ENCODE measurements at places on chromosomes 5 and 9.

GRCh38 chr9:129586685-129587084 lies 34.2 kb downstream of the C9orf50 start:
- no peak for DNase-seq

- DNase-seq = no peak
Measured at GRCh38 chr5:96997265-96997859, 61.5 kb downstream of the LNPEP start.

- no peak for DNase-seq
Measured at GRCh38 chr9:16450043-16450442, 420.4 kb downstream of the BNC2 start.

- no peak for DNase-seq
Measured at GRCh38 chr9:129435988-129436717, 184.7 kb downstream of the C9orf50 start.

DNA sequence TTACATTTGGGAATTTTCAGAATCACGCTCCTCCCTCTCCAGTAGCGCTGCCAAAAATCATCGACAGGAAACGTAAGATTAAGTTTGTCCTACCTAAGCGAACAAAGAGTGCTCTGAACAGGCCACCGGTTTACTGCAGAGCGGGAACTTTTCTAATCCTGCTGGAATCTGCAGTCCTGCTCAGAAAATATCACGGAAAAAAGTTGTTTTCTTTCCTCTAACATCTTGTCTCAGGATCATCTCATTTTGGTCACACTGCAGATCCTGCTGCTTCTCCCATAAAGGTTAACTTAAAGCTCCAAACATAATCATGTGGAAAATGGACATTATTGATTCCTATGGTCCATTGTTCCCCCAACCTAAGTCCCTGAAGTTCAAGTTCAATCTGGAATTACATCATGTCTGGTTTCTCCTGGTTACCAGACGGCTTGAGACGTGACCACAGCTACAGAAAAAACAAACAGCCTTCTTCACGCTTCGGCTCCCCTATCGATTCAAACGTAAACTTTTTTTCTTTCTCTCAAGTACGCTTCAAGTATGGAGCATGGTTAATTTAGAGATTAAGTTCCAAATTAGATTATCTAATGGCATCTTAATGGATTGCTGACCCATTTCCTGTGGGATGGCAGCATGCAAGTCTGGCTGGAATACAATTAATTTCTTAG lies 217.6 kb downstream of the NFIB start:
- DNase-seq = no peak

DNA sequence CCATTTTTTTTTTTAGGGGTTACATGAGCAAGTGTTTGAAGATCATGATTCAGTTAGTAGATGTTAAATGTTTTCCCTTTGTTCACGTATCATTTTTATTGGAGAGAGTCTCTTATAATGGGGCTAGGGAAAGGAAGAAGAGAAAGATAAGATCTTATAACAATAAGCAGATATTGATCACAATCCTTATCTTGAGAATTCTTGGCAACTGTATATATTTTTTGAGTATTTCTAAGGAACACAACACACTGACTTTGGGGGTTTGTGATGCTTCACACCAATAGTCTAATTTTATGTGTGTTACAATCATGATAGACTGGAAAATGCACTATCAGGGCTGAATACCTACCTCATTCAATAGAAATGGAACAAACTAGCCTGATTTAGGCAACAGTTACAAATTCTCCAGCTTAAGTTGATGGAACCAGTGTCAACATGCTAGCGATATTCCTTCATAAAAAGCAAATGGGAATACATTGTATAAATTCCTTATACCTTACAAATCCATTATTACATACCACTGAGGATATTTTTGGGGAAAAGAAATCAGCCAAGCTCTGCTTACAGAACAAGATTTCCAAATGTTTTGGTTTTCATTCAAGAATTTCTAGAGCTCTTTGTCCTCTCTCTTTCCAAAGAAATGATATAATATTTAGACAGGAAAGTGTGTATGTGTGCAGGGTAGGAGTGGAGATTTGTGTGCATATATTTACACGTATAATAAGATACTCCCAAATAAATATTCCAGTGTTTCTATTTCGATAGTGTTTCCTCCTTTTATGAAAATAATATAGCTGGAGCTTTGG lies 41.5 kb downstream of the SVEP1 start:
- no peak for DNase-seq

DNA sequence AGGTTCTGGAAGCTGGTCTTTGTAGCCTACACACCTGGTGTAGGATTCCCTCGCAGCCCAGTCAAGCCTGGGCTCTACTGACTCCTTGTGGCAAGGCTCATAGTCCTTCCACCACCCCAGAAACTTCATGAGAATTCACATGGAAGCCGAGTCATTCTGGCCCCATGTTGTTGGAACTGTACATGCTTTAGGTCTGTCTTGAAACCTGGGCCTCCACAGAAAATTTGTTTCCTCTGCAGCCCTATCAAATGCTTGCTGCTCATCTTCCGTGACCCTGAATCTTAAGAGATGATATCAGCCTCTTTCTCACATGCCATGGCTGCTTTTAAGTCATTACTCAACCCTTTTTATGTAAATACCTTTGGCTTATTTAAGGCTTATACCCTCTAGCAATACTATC lies 113.4 kb upstream of the GRHPR start:
- no peak for DNase-seq

GRCh38 chr5:176792655-176793342 lies 17.6 kb upstream of the UNC5A start:
- DNase-seq = no peak

DNA sequence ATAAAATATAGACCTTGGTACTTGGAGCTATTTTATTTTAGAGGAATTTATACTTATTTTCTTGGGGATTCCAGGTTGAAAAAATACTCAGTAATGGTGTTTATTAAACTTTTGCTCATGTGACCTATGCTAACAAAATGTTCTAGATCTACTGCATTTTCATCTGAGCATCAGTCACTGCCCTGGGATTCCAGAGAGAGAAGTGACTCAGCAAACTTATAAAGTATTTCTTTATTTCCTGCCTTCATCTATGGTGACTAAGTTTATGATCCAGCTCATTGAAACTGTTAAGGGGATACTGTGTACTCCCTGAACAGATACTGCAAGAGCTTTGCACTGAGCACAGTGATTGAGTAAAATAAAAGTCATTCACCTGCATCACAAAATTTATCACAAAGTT lies 298.5 kb upstream of the CDH18 start:
- no peak for DNase-seq

Data from stimulated activated CD8-positive, alpha-beta memory T cell treated with anti-CD3 and anti-CD28 coated beads, Interleukin-4, amount 100 ng/mL, for 4 hours (primary cell).